CD8-positive, alpha-beta memory T cell (primary cell): ENCODE measurements at places on chromosomes 13 and 19. TPM values are rescaled to one million over a fixed set of nuclear protein-coding genes. Genes with fewer than 3 reads are reported as not detected.

GRCh38 chr19:47406711-47407416 lies 12.5 kb downstream of the MEIS3 start:
- no peak for DNase-seq

DNA sequence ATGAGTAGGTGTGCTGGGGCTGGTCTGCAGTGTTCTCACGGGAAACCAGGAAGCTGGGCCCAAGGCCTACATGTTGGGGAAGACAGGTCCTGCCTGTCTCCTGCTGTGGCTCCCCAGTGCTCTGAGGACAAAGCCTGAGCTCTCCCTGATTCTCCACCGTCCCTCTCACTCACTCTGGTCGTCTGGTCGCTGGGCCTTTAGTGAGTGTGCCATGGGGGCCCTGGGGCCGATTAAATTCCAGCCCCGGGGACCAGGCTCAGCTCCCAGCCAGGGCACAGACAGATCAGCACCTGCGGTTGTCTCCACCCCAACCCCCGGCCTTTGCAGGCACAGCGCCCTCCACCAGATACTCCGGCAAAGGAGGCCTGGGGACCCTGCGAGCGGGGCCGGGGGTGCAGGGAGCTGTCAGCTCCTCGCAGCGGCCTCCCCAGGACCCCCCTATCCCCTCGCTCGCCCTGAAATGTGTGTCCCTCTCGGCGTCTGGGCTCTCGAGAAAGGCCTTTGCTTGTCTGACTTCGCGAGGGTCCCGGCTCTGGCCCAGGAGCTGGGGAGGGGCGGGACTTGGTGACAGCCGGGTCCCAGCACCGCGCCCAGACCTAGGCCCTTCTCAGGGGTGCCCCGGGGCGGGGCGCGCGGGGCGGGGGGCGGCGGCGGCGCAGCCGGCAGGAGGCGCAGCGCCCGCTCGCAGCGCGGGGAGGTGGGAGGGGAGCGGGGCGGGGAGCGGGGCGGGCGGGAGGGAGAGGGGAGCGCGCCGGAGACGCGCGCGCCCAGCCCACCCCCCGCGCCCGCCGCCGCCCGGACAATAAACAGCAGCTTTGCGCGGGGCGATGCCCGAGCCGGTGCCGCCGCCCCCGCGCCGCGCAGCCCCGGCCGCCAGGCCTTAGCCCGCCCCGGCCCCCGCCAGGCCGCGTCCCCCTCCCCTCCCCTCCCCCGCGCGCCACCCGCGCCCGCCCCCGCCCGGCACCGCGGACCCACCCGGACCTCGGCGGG lies at the start of gene PALM:
PALM (plus strand) TSS at position 782 of the 990 bp plus-strand sequence. CDS start 212 bp downstream, outside the sequence.
- no peak for DNase-seq

DNA sequence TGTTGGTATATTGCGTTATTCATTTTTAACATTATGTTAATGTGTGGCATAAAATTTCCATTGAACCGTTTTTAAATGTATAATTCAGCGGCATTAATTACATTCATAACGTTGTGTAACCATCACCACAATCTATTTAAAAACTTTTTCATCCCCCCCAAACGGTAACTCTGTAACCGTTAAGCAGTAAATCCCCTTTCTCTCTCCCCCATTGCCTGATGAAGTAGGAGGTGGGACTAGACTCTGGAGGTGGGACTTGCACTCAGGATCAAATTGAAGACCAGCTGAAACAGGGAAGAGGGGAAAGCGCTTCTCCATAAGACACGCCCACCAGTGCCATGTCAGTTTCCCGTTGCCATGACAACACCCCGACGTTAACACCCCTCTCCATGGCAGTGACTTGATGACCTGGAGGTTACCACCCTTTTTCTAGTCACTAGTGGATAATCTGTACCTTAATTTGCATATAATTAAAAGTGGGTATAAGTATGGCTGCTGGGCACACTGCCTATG lies 16.8 kb downstream of the CLEC11A start:
- no peak for DNase-seq

DNA sequence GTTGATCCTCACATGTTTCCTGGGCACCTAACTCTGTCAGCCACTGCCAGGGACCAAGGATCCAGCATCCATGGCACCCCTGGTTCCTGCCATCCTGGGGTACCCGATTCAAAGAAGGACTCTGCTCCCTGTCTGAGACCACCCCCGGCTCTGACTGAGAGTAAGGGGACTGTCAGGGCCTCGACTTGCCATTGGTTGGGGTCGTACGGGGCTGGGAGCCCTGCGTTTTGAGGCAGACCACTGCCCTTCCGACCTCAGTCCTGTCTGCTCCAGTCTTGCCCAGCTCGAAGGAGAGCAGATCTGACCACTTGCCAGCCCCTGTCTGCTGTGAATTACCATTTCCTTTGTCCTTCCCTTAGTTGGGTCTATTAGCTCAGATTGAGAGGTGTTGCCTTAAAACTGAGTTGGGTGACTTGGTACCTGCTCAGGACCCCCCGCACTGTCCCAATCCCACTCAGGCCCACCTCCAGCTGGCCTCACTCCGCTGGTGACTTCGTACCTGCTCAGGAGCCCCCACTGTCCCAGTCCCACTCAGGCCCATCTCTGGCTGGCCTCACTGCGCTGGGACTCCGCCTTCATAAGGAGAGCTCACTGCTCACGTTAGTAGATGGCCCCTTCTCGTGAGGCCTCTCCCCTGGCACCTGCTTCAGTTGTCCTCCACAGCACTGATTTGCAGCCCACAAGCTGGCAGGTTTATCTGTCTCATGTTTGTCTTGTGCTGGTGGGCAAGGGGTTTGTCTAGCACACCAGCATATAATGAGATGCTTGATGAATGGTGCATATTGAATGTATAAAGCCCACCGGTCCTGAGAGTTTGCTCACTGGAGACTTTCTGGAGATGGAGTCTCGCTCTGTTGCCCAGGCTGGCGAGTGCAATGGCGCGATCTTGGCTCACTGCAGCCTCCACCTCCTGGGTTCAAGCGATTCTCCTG lies 3.9 kb downstream of the RPL28 start:
- DNase-seq: no peak

DNA sequence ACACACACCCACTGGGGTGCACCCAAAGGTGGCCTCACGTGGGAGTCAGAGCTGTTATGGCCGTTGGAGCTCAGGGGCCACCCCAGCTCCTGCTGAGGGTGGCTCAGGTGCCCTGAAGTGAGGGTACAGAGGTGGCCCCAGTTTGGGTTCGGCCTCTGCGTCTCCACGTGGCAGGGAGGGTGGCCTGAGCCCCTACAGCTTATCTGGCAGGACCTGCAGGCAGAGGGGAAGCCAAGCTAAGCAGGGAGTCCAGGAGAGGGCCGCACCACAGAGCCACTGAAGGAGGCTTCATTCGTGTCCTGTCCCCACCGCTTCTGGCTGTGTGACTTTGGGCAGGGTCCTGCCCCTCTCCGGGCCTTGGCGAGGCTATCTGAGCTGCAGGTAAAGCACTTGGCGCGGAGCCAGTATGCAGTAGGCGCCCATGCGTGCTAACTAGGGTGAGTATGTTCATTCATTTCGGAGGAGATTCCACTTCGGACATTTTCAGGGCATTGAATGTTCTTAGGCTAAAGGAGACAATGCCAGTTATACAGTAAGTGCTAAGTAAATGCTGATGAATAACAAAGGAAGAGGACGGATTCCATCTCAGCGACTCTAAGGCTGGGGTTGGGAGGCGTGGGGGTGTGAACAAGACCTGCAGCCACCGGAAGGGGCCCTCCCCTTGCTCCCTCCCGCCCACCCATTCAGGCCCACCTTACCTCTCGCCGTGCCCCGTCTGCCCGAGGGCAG lies 4.9 kb downstream of the REX1BD start:
- DNase-seq: no peak

DNA sequence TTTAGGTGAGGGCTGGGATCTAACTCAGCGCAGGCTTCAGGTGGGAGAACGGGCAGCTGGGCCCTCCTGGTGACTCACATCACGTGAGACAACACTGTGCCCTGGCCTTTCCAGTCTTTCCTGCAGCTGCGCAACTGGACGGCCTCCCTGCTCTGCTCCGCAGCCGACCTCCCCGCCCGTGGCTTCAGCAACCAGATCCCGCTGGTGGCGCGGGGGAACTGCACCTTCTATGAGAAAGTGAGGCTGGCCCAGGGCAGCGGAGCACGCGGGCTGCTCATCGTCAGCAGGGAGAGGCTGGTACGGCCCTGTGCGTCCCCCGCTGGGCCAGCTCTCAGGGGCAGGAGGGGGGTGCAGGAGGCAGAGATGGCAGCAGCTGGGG lies 8.8 kb downstream of the SPPL2B start:
- DNase-seq: no peak

Gene ZNF837
- 2.3 TPM for total RNA-seq

Gene IRGC
- not detected for total RNA-seq
